ENCODE measurements at places on chromosomes 1 and 21.

DNA sequence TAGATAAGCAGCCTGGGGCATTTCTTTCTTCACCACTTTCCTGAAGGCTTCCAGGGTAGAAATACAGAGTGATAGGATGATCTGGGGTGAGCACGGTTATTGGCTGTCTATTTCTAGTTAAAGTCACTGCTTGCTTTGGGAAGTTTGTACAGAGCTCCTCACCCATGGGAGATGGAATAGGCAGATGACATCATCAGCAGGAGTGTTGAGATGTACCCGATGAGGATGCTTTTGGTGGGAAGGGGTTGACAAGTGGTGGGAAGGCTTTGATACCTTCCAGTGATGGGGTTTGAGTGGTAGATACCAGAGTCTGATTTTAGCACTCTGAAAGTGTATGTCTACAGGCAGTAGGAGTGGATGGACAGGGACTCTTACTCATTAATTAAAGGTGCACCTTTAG is 112.6 kb downstream of the BRINP2 start:
- DNase-seq, result no peak

DNA sequence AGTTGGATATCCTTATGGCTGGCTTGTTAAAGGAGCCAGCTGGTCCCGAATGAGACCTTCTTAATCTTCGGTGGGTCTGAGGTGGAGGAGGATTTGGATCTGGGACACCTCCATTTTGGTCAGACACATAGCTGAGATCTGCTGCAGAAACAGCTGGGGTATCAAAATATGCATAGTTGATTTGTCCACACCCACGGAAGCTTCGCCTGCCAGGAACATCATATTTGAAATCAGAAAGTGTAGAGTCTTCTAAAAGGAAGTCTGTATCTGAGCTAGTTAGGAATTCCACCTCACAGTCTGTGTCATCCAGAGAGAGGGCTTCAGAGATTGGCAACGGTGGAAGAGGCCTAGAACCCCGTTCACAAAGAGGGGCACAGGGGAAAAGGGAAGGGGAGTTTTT is 12.3 kb downstream of the ERRFI1 start:
- no peak for DNase-seq

DNA sequence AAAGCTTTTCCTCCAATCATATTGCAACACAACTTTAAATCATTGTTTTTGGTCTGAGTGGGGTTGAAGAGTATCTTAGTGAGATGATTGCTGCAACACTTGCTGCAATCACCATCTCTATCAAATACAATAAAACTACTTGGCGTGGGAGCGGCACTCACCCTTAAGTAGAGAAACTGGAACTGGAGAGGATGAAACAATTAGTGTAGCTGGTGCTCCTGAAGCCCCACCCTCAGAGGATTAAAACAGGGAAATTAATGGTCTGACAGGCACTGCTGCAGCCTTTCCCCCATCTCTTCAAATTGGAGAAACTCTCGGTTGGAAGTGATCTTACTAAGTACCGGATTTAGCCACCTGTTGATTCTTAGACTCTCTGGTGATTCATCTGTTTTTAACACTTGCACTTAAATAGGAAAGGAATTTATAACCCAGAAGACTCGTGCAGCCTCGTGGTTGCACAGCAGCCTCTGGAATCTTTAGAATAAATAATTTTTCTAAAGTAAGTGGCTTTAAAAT is 80.5 kb upstream of the KIF26B start:
- no peak for DNase-seq

- no peak for DNase-seq
Measured at GRCh38 chr1:3028531-3029282, 7.4 kb downstream of the ACTRT2 start.

GRCh38 chr1:212597487-212597886 is 11.1 kb upstream of the ATF3 start:
- no peak for DNase-seq

Data from AG08395 (cell line).